Progenitor cell of endocrine pancreas (in vitro differentiated cells): ENCODE measurements at places on chromosomes 7 and 10.

- DNase-seq: no peak
Measured at GRCh38 chr10:131424053-131424452, 112.5 kb upstream of the TCERG1L start.

DNA sequence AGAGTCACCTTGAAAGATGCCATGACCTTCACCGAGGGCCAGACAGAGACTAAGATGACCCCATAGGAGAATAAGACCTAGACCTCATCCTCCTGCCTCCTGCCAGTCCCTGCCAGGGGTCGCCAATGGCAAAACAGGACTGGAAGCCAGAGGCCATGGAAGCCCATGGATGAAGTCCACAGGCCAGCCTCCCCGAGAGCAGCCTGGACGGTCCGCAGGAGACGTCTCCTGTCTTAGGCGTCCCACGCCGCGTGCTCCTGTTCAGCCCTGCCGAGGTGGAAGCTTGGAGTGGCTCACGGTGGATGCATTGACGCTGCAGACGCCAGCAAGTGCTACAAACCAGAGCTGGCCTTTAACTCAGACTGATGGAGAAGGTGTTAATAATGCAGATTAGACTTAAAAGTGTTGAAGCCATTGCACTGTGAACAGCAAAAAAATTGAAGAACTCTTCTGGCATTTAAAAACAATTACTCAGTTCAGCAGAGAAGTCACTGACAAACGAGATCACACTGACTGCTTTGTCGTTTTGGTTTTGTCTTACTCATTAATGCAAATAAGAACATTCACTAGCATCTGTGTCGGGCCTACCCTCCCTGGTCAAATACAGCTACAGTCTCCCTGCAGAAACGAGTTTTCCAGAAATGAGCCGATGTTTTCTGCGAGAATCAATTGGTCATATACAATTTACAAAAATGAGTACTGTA is 38.1 kb upstream of the FAM20C start:
- no peak for DNase-seq

DNA sequence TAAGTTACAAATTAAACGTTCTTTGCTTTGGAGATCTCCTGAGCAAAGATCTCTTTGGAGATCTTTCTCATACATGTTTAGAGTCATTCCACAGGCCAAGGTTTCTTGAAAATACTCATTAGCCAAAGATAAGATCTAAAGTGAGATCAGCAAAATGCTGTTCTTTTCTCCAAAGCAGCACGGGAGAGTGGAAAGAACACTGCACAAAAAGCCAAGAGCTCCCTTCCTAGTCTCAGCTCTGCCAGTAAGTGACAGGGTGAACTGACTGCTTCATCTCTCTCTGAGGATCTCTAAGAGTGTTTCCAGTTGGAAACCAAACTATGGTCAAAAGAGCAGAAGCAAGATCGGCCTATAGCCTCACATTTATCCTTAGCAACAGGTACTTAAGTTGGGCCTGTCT is 168.4 kb upstream of the ASAH2 start:
- DNase-seq: no peak

DNA sequence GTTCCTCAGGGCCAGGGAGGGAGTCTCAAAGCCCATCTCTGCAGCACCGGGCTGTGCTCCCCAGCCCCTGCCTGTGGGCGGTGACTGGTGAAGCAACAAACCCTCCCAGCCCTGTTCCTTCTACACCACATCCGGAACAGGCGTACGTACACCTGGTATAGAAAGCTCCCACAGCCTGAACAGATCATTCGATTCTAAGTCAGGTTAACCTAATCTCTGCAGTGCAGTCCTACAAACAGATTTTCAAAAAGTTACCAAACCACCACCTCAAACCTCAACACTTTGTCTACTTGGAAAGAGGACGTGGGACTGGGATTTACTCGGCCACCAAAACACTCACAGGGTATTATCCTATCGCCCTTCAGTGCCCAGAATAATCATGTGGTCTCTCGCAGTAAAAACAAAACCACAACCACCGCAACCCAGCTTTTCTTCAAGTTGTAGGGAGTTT is 238.4 kb downstream of the DIP2C start:
- no peak for DNase-seq

DNA sequence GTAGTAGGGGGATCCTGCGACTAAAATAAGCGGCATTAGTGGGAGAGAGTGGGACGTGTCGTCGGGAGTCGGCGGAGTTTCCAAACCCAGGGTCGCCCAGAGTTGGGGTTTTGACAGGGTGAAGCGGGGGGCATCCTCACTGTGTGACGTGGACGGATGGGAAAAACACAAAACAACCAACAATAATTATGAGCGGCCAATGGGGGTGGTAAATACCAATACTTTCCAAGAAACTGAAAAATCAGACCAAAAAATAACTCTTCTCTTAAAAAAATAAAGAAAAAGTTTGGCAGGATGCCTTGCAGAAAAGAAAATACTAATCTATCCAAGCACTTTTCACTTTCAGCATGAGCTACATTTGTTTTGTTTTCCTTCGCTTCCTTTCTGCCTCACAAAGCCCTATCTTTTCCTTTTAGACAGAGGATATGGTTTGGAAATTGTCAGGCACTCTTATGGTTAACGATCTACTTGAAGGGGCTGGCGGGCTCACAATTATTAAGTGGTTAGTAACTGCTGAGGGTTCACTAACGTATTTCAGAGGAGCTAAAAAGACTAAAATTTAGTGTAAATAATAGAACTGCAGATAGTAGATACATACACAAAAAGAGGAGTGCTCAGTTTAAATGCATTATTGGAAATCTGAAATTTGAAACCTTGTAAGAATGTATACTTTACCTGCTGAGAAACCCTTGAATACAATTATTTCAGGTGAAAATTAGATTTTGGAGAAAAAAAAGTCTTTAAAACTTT is 802 bp upstream of the CDK6 start:
- no peak for DNase-seq
